Stimulated activated CD8-positive, alpha-beta memory T cell treated with anti-CD3 and anti-CD28 coated beads, Interleukin-15, amount 100 ng/mL, for 48 hours (primary cell): ENCODE measurements at places on chromosomes 12 and 14.

- no peak for DNase-seq
Observed at GRCh38 chr12:104360157-104360556, 56.6 kb downstream of the EID3 start.

- no peak for DNase-seq
Observed at GRCh38 chr14:51451561-51451960, 200.1 kb upstream of the FRMD6 start.

- DNase-seq = no peak
Observed at GRCh38 chr12:130506844-130507243, 169.2 kb downstream of the PIWIL1 start.

GRCh38 chr12:76018111-76018510 lies 13.5 kb downstream of the PHLDA1 start:
- DNase-seq = no peak

- DNase-seq = no peak
Observed at GRCh38 chr12:104634044-104634443, 177.3 kb downstream of the CHST11 start.

GRCh38 chr12:550473-551260 lies 90.9 kb downstream of the B4GALNT3 start:
- DNase-seq = no peak

- no peak for DNase-seq
Observed at GRCh38 chr14:93676416-93676958, 111.8 kb downstream of the PRIMA1 start.

GRCh38 chr12:76591476-76591875 lies 31.9 kb upstream of the OSBPL8 start:
- DNase-seq = no peak

- no peak for DNase-seq
Observed at GRCh38 chr12:131747276-131748177, 36.6 kb downstream of the SFSWAP start.

DNA sequence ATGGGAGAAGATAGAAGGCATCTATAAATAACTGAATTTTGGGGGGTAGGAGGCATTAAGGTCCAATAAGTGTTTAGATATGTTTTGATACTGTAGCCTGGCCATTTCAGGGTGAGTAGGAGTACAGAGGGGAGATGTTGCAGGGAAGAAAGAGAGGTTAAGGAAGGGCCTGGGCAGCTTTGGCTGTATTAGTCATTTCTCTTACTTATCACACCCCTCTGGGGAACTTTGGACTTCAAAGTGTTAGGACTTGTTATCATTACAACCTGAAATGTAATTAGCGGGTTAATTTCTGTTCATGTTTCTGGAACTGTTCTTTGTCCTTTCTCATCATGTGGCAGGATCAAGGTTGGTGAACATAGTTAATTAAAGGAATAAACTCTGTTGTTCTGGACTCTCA lies 40.3 kb downstream of the SUSD6 start:
- no peak for DNase-seq

DNA sequence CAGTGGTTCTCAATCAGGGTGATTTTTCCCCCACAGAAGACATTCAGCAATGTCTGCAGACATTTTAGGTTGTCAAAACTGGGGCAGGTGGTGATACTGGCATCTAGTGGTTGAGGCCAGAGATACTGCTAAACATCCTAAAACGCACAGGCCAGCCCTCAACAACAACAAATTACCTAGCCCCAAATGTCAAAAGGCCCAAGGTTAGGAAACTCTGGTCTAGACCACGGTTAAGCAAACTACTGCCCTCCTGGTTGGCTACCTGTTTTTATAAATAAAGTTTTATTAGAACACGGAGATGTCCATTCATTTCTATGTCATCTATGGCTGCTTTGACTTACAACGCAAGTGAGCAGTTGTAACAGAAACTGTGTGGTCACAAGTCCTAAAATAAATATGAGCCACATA lies 186.7 kb downstream of the EFCAB11 start:
- DNase-seq = peak; percentile 38

DNA sequence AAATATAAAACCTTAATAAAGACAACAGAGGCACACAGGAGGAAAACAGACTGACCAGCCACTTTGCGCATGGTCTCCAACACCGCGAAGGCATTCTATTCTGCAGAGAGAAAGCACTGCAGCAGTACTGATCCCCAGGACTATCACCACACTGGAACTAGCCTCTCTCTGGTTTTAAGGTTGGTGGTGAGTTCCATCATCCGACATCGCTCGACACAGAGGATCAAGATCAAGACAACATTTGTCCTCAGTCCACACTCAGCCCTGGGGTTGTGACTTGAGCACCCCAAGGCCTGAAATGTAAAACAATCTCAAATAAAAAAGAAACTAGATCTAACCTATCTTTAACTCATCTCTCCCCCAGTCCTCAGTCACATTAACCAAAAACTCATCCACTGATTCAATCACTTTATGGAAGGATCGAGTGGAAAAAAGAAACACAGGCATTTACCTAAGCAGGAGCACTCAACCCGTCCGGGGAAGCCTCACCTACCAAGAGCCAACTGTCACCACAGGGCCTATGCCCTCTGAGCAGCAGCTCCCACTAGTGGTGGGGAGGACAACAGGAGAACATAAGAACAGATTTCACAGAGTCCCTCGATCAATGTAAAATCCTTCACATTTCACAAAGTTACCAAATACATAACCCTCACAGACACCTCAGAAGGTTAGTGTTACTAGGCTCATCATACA lies 17.7 kb downstream of the STXBP6 start:
- no peak for DNase-seq

GRCh38 chr12:108559748-108560147 lies 1.2 kb downstream of the SART3 start:
- no peak for DNase-seq
